Stimulated activated CD8-positive, alpha-beta memory T cell treated with anti-CD3 and anti-CD28 coated beads, Interleukin-4, amount 100 ng/mL, for 4 hours (primary cell): ENCODE measurements at places on chromosomes 5 and 9.

- peak; percentile 57 for DNase-seq
Observed at GRCh38 chr9:97386733-97387503, 25.0 kb upstream of the TDRD7 start.

DNA sequence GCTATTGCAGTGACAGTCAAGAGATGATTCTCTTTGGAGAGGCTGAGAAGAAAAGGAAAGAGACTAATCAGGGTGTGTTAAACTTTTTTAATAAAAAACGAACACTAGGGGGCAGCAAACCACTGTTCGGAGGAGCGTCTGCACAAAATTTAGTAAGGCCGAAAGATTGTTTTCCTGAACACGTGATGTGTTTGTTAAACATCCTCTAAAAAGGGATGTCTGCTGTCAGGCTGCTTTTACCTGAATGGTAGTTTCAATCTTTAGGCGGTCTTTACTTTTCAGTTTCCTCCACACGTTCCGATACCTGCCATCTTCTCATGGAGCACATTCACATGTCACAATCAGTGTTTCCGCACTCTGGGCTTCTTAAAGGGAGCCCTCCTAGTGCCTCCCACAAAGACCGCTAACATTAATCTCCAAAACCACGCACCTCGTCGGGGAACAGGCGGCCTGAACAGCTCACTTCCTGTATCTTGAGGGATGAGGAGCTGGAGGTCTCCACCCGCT is 125.2 kb downstream of the GPBP1 start:
- no peak for DNase-seq

DNA sequence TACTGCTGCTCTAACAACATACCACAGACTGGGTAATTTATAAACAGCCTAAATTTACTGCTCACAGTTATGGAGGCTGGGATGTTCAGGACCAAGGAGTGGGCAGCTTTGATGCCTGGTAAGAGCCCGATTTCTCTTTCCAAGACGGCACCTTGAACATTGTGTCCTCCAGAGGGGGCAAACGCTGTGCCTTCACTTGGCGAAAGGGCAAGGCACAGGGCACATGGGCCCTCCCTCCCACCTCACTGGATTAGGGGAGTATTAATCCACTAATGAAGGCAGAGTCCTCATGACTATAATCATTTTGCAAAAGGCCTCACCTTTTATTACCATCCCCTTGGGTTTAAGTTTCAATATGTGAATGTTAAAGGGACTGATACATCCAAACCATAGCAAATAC is 397.7 kb downstream of the TMEM38B start:
- no peak for DNase-seq

GRCh38 chr5:94545870-94546625 is 72.4 kb downstream of the KIAA0825 start:
- DNase-seq: no peak
